ENCODE measurements at places on chromosomes 4 and X.
A peak's percentile ranks its signal among the peaks of the same experiment; 100 is the strongest.

DNA sequence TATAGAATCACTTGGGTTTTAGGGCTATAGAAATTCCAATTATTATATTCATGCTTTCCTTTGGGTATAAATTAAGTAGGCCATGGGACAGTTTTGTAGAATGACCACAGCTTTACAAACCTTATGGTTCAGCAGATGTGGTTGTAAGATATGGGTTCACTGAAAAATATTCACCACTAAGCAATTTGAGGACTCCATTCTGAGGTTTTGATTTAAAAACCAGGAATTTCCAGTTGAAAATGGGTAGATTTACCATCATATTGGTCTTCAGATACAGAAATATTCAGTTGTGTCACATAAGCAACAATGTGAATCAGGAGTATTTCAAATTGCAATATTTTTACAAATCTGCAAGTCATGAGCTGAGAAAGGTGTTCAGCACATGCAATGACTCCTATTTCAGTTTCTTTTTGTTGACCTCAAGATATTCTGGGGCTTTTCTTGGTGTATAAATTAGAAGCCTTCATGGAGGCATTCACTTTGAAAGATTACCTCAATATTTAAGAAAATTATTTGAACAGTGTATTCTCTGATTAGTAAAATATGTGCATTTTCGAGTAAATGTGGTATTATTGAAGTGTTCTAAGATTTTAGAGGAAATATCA is 218.4 kb upstream of the HCCS start:
- no peaks in the 10 kb centered on the region for H3K4me1 ChIP-seq
- no peak overlapping the region for H3K4me3 ChIP-seq
- DNase-seq, result no peak
- no peak overlapping the region for H3K27ac ChIP-seq
- H3K36me3 ChIP-seq, result no peaks in the 10 kb centered on the region

- H3K27ac ChIP-seq, result no peak overlapping the region
- no peak overlapping the region for H3K4me3 ChIP-seq
- no peaks in the 10 kb centered on the region for H3K27me3 ChIP-seq
- DNase-seq, result no peak
- peaks cover 10% of the 10 kb centered on the region for H3K4me1 ChIP-seq
These were observed 190.4 kb downstream of the ARAP2 start for GRCh38 chr4:36053930-36054329.

GRCh38 chr4:103842637-103843239 is 123.0 kb upstream of the TACR3 start:
- H3K36me3 ChIP-seq, result peaks cover 13% of the 10 kb centered on the region
- no peaks in the 10 kb centered on the region for H3K27me3 ChIP-seq
- H3K4me3 ChIP-seq, result no peak overlapping the region
- no peak for DNase-seq
- no peak overlapping the region for H3K27ac ChIP-seq
- H3K4me1 ChIP-seq, result no peaks in the 10 kb centered on the region

DNA sequence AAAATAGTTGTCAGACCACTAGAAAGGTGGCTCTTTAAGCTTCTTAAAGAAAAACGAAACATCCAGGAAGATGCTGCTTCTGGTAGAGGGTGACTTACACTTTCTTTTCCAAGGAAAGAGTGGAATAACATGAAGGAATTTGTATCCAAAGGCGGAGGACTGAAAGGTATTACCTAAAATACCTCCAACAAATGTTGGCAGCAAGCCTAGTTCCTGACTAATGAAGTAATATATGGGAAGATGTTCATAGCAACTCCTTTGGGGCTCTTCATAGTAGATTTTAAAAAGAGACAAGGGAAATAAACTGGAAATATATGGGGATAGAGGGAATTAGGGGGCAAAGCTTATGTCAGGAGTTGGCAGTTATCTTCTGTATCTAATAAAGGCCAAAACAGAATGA is 116.2 kb downstream of the AASDH start:
- no peaks in the 10 kb centered on the region for H3K27me3 ChIP-seq
- DNase-seq, result no peak
- H3K36me3 ChIP-seq, result no peaks in the 10 kb centered on the region
- no peak overlapping the region for H3K27ac ChIP-seq

GRCh38 chrX:121298499-121298898 is 251.1 kb downstream of the GLUD2 start:
- H3K27ac ChIP-seq, result no peak overlapping the region
- no peaks in the 10 kb centered on the region for H3K36me3 ChIP-seq
- no peak overlapping the region for H3K4me3 ChIP-seq
- DNase-seq, result no peak
- no peaks in the 10 kb centered on the region for H3K27me3 ChIP-seq

DNA sequence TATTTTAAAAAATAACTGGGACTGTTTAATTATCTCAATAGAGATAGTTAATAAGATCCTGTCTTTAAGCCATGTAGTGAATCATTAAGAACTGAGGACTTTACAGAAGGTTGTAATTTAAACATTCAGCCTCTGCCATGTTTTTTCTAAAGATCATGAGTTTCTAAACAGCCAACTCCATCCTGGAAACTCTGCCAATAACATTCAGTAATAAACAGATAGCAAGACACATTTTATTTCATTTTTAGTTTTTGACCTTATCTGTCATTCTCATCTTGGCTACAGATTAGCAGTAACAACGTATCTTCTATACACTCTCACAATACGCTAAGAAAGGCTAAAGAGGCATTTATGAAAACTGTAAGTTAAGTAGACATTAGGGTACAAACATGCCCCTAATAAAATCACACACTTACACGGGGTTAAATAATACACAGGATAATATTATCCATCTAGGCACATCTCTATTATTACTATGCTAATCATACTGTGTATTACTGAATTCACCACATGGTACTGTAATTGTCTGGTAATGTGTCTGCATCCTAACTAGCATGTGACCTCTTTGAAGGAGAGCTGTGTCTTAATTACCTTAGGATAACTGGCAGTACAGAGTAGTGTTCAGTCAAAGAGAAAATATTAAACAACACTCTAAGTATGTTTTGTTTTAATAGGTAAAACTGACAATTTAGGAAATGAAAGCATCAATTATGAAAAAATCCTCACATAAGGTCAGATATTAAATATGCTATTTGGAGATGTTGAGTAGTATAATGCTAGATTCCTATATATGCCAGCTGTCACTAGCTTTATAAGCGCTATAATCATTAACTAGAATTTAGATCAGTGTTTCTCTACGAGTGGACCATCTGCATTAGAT is 122.4 kb upstream of the NAP1L5 start:
- no peak overlapping the region for H3K27ac ChIP-seq
- no peaks in the 10 kb centered on the region for H3K36me3 ChIP-seq
- no peak overlapping the region for H3K4me3 ChIP-seq
- no peaks in the 10 kb centered on the region for H3K27me3 ChIP-seq
- no peak for DNase-seq

DNA sequence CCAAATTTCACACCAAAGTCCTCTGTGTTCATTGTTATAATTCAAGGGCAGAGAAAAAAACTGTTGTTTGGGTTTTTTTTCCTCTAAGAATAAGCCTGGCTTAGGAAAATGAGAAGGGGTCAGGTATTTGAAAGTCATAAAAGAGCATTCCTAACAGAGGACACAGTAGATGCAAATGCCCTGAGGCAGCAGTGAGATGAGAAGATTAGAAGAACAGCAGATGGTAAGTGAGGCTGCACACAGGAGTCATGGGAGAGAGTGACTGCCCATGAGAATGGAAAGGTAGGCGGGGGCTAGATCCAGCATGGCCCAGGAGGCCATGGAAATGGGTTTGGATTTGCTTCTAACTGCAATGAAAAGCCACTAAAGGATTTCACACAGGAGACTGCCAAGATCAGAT is 107.5 kb upstream of the RBPJ start:
- no peak overlapping the region for H3K27ac ChIP-seq
- peaks cover 12% of the 10 kb centered on the region for H3K27me3 ChIP-seq
- no peaks in the 10 kb centered on the region for H3K36me3 ChIP-seq
- peaks cover 18% of the 10 kb centered on the region for H3K4me1 ChIP-seq
- DNase-seq, result no peak

DNA sequence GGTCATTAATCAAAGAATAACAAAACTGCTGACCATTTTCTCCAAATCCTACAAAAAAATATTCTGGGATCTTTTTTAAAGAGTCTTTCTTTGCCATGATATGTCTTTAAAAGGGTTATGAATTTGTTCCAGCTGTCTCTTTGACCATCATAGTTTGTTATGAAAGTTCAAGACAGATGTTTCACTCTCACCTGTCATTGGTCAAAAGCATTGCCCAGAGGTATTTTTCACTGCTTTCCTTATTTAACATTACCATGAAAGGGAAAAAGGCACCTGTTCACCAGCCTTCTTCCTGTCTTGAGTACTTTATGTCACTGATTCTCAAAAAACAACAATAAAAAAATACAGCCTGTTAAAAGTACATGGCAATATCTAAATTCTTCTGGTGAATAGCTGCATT is 643.8 kb downstream of the FAT4 start:
- H3K4me3 ChIP-seq, result no peak overlapping the region
- no peak overlapping the region for H3K27ac ChIP-seq
- DNase-seq, result no peak
- no peaks in the 10 kb centered on the region for H3K27me3 ChIP-seq
- no peaks in the 10 kb centered on the region for H3K4me1 ChIP-seq

DNA sequence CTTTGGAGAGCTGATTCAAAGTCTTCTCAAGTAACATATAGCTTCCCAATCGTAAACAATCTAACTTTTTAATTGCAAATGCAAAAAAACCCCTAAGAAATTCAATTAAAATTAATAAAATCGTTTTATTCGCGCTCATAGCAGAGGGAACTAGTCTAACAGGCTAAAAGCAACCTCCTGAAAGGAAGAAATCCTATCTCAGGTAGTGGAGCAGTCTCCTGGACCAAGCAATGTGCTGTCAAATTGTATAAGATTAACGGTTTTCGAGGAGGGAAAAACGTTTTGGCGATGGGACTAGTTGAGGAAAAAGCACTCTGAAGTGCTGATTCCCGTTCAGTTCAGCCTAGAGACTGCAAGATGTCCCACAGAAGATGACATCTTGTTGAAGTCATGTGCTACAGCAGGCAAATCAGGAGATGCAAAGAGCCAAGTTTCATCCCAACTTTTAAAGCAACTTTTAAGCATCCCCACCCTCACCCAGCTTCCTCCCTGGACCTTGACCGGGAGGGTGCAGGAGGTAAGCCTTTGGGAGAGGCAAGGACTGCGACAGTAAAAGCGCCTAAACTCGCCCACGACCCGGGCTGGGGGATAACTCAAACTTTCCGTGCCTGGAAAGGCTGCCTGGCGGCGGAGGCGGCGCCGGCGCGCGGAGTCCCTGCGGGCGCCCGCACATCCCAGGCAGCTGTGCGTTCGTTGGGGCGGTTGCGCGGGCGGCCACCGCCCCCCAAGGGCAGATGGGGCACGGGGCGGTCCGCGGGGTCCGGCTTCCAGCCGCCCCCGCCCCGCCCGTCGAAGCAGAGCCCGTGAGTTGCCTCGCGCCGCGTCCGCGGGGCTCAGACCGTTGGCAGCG is 784 bp downstream of the MAP7D3 start:
- no peak overlapping the region for H3K27ac ChIP-seq
- H3K27me3 ChIP-seq, result no peaks in the 10 kb centered on the region
- no peak for DNase-seq
- H3K36me3 ChIP-seq, result no peaks in the 10 kb centered on the region

DNA sequence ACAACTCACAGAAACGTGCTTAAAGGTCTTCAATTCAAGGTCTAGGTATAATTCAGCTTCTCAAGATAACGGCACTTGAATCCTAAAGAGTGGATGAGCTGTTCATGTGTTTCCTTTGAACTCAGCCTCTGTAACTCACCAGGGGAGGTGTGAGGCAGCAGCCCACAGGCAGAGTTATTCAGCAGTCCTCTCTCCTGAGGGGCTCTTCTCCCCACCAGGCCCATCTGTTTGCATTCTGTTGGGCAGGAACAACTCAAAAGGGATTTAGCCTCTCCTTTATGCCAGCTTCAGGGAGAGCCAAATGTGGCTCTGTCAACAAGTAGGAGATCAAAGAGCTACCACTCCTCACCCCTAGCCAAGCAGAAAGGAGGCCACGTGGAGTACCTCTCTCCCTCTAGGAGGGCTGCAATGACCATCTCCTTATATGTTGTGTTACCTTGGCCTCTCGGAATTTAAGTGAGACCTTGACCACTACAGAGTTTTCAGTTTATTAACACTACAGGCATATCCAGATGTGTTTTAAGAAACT is 151.2 kb downstream of the SPATA18 start:
- no peak overlapping the region for H3K27ac ChIP-seq
- no peaks in the 10 kb centered on the region for H3K27me3 ChIP-seq
- peaks cover 29% of the 10 kb centered on the region for H3K4me1 ChIP-seq
- no peaks in the 10 kb centered on the region for H3K36me3 ChIP-seq

GRCh38 chr4:48746608-48747362 is 33.3 kb downstream of the FRYL start:
- no peak overlapping the region for H3K4me3 ChIP-seq
- H3K27me3 ChIP-seq, result no peaks in the 10 kb centered on the region
- peaks cover 42% of the 10 kb centered on the region for H3K4me1 ChIP-seq
- peak overlapping the region; percentile 95 for H3K27ac ChIP-seq

GRCh38 chr4:155025762-155026457 is 182.5 kb upstream of the NPY2R start:
- peaks cover 5% of the 10 kb centered on the region for H3K4me1 ChIP-seq
- no peak overlapping the region for H3K4me3 ChIP-seq
- peaks cover 2% of the 10 kb centered on the region for H3K27me3 ChIP-seq
- DNase-seq, result peak; percentile 81

DNA sequence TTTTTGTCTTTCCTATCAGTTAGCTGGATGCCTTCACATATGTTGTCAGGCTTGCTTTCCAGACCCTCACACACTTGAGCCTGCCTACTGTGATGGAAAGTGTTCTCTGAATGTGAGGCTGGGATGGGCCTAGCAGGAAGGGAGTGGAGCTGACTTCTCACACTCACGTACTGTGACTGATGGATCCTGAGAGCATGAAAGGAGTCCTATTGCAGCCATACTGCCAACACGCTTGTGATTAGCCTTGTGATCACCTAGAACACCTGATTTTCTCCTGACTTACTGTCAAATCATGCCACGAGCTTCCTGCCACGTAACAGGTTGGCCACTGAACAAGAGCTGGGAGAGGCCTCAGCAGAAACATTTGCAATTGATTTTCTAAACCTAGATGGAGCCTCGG is 49.9 kb downstream of the ACOX3 start:
- H3K4me1 ChIP-seq, result peaks cover 9% of the 10 kb centered on the region
- no peaks in the 10 kb centered on the region for H3K36me3 ChIP-seq

DNA sequence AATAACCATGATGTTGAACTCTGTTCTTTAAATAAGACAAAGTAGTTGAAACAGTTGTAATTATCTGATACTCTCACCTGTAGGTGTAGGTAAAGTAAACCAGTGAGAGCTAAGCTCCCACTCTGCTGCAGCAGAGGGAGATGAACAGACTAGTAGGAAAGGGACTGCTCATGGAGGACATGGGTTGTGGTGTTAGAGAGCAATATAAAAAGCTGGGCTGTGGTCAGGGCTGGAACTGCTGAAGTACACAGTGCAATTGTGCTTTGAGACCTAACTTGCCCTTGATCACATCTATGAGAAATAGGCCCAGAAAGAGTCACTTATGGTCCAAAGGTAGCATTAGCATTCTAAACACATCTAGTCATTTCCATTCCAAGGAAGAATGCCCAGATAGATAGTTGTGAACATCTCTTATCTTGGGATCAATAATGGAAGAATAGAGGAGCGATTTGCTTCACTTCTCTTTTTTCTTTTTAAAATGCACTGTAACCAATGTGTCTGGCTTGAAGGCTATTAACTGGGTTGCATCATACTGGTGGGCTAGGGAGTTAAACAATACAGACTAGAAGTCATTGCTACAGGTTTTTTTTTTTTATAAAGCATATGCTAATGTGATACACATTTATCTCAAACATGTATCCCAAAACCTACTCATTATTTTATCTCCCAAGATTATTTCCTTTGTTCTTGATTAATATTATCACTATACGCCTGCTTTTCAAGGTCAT is 251.3 kb upstream of the CENPE start:
- no peak overlapping the region for H3K4me3 ChIP-seq
- H3K27me3 ChIP-seq, result no peaks in the 10 kb centered on the region
- no peaks in the 10 kb centered on the region for H3K4me1 ChIP-seq
- no peaks in the 10 kb centered on the region for H3K36me3 ChIP-seq
- no peak for DNase-seq

Measured in WTC11 (cell line).